ENCODE measurements at places on chromosomes 5 and 9. TPM values are rescaled to one million over a fixed set of nuclear protein-coding genes. Genes with fewer than 3 reads are reported as not detected.

The KIF27 gene
- total RNA-seq: 6.8 TPM

The NUTM2F gene
- total RNA-seq: not detected

The ZBED3 gene
- 11.7 TPM for total RNA-seq

The KIAA1191 gene
- 78.4 TPM for total RNA-seq

The NOL8 gene
- 43.1 TPM for total RNA-seq

The DOCK8 gene
- 20.2 TPM for total RNA-seq

DNA sequence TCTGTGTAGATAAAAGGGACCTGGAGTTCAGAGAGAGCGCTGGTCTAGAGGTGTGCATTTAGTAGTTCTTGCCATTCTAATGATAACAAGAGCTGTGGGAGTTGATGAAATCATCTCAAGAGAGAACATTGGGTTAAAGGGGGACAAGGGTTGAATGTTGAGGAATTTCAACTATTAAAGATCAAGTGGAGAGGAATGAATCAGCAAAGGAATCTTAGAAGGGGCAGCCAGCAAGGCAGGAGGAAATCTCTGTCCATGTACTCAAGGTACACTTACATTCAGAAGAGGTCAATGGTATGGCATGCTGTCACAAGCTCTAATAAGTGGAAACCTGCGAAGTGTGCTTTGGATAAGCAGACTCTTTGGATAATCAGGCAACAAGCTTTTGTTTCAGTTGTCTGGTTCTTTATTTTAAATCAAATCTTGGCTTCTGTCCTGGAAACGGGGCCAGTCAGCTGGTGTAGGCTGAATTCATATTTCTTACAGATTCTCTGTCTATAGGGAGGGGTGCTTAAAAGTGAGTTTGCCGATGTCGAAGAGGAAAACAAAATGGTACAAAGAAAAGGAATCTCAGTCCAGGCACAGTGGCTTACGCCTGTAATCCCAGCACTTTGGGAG lies 320.5 kb upstream of the CD180 start:
- H3K27me3 ChIP-seq: no peaks in the 10 kb centered on the region
- no peaks in the 10 kb centered on the region for H3K36me3 ChIP-seq
- H3K4me3 ChIP-seq: no peak overlapping the region
- no peak overlapping the region for H3K27ac ChIP-seq
- no peaks in the 10 kb centered on the region for H3K4me1 ChIP-seq
- no peak for DNase-seq

DNA sequence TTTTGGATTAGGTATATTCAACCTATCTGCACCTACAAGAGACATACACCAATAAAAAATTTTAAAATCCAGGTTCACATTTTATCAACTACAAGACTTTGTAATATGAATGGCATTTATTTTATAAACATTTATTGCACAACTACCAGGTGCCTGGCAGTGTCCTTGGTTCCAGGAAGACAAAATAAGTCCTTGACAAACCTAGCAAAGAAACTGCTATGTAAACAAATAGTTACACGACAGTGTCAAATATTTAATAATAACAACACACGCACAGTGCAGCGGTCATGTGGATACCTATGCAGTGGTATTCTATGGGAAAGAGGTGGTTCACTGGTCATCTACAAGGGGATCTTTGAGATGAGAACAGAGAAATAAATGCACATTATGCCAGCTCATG lies 120.7 kb downstream of the MYO10 start:
- no peaks in the 10 kb centered on the region for H3K4me1 ChIP-seq
- H3K27me3 ChIP-seq: no peaks in the 10 kb centered on the region
- DNase-seq: no peak
- no peak overlapping the region for H3K4me3 ChIP-seq
- H3K27ac ChIP-seq: no peak overlapping the region

GRCh38 chr5:5353681-5354080 lies 68.8 kb upstream of the ICE1 start:
- H3K36me3 ChIP-seq: no peaks in the 10 kb centered on the region
- H3K4me3 ChIP-seq: no peak overlapping the region
- no peak for DNase-seq
- no peak overlapping the region for H3K27ac ChIP-seq

DNA sequence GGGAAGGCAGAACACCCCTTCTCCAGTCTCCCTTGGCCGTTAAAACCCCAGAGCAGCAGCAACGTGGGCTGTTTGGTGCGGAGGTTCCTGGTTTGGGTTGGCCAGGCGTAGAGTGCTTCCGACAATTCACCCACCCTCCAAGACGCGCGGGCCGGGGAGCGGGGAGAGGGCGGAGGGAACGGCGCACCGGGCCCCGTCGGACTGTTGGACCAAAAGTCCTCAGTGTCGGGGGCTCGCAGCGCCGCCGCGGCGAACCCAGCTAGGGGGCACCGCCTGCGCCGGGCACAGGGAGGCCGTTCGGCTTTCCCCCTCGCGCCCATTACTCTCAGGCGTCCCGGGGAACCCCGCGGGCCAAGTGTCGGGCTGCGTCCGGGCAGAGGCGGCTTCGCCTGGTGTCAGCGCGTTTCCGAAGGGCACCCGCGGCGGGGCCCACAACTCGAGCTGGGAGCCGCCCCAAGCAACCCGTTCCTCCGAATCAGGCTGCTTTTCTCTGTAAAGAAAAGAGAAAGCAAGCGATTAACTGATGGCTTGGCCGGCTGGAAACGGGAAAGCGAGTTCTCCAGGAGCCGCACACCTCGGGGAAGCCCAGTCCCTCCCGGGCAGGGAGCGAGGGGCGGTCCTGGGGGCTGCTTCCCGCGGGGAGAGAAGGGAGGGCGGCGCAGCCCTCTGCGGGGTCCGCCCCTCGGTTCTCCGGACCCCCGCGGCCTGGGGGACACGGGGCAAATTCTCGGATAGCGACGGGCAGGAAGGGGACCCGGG lies 145.5 kb downstream of the ERCC6L2 start:
- H3K27me3 ChIP-seq: peaks cover 3% of the 10 kb centered on the region
- peak overlapping the region; percentile 55 for H3K4me3 ChIP-seq
- peaks cover 2% of the 10 kb centered on the region for H3K36me3 ChIP-seq
- no peaks in the 10 kb centered on the region for H3K4me1 ChIP-seq
- H3K27ac ChIP-seq: no peak overlapping the region
- DNase-seq: peak; percentile 84

- H3K4me1 ChIP-seq: no peaks in the 10 kb centered on the region
- H3K27ac ChIP-seq: no peak overlapping the region
- DNase-seq: no peak
- peaks cover 6% of the 10 kb centered on the region for H3K36me3 ChIP-seq
- H3K4me3 ChIP-seq: no peak overlapping the region
Measured at GRCh38 chr5:109866051-109866450, 176.3 kb downstream of the MAN2A1 start.

GRCh38 chr9:40911647-40912046 lies 216.8 kb downstream of the FOXD4L6 start:
- no peaks in the 10 kb centered on the region for H3K36me3 ChIP-seq
- H3K27me3 ChIP-seq: peaks cover 2% of the 10 kb centered on the region
- no peaks in the 10 kb centered on the region for H3K4me1 ChIP-seq
- H3K27ac ChIP-seq: no peak overlapping the region
- no peak overlapping the region for H3K4me3 ChIP-seq

GRCh38 chr5:1998716-1999317 lies 116.1 kb upstream of the IRX4 start:
- H3K27me3 ChIP-seq: no peaks in the 10 kb centered on the region
- no peak overlapping the region for H3K4me3 ChIP-seq
- no peaks in the 10 kb centered on the region for H3K4me1 ChIP-seq
- H3K27ac ChIP-seq: no peak overlapping the region

DNA sequence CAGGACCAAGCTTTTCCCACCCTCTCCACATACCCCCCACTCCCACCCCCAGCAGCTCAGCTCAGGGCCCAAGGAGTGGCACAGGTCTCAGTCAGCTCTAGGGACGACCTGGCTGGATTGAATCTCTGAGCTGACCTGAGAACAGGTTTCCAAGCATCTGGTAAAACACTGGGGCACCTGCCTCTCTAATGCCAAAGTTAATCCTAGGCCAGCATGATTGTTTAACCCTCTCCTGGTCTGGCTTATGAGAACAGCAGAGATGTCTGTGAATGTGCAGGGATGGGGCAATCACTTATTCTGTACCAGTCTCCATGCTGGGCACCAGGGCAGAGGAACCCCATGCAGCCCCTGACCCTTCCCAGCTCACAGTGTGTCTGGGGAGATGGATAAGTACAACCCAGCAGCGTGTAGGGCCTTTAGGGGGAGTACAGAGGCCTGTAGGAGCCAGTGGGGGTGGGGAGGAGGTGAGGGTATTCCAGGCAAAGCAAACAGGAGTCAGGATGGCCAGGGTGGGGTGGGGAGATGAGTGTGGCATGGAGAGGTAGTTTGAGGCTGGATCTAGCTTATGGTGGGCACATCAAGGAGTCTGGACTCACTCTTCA lies 678 bp upstream of the KIF12 start:
- H3K4me1 ChIP-seq: no peaks in the 10 kb centered on the region
- H3K36me3 ChIP-seq: no peaks in the 10 kb centered on the region
- H3K27ac ChIP-seq: no peak overlapping the region
- H3K4me3 ChIP-seq: no peak overlapping the region
- no peaks in the 10 kb centered on the region for H3K27me3 ChIP-seq

DNA sequence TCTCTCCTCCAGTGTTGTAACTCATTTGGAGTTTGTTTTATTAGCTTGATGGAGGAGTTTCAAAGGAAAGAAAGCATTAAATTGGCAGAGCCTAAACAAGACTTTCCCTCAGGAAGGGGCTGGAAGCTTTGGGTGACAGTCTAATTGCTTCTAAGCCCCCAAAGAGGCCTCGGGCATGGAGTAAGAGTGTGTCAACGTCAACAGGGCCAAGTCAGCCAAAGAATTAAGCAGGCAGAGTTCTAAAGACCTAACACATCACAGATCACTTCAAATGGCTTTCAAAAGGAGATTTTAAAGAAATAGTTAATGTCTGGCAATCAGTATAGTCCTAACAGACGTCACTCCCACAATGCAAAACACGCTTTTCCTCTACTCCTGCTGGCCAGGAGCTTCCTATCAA lies 234.5 kb downstream of the EFNA5 start:
- H3K27me3 ChIP-seq: no peaks in the 10 kb centered on the region
- no peak overlapping the region for H3K27ac ChIP-seq
- H3K36me3 ChIP-seq: no peaks in the 10 kb centered on the region
- H3K4me3 ChIP-seq: no peak overlapping the region
- DNase-seq: no peak
- H3K4me1 ChIP-seq: no peaks in the 10 kb centered on the region

GRCh38 chr9:113289091-113289490 lies 13.6 kb downstream of the PRPF4 start:
- H3K4me1 ChIP-seq: no peaks in the 10 kb centered on the region
- no peak overlapping the region for H3K4me3 ChIP-seq
- H3K27me3 ChIP-seq: no peaks in the 10 kb centered on the region
- DNase-seq: no peak

GRCh38 chr5:96093890-96094381 lies 132.3 kb upstream of the ELL2 start:
- no peak overlapping the region for H3K4me3 ChIP-seq
- DNase-seq: no peak
- no peak overlapping the region for H3K27ac ChIP-seq
- H3K4me1 ChIP-seq: peaks cover 10% of the 10 kb centered on the region
- no peaks in the 10 kb centered on the region for H3K27me3 ChIP-seq

DNA sequence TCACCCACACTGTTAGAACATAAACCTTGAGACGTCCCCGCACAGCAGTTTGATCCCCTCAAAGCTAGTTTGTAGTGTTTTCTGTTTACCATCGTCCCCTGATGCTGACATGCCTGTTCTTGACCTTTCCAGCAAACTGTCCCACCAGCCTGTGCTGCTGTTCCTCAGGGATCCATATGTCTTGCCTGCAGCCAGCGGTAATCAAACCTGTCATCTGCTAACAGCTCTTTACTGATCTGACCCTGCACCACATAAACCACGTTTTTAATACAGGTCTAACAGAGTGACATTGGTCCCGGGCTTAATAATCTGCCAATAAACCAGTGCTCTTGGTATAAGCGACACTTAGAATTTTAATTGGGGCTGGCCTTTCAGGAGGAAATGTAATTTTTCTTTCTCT lies 34.7 kb downstream of the PPIC start:
- H3K27ac ChIP-seq: no peak overlapping the region
- no peaks in the 10 kb centered on the region for H3K27me3 ChIP-seq
- no peak overlapping the region for H3K4me3 ChIP-seq
- H3K36me3 ChIP-seq: no peaks in the 10 kb centered on the region
- DNase-seq: no peak

- no peaks in the 10 kb centered on the region for H3K27me3 ChIP-seq
- H3K4me1 ChIP-seq: no peaks in the 10 kb centered on the region
- no peak overlapping the region for H3K27ac ChIP-seq
- H3K4me3 ChIP-seq: no peak overlapping the region
- no peak for DNase-seq
Measured at GRCh38 chr9:107246259-107247254, 36.5 kb upstream of the RAD23B start.

DNA sequence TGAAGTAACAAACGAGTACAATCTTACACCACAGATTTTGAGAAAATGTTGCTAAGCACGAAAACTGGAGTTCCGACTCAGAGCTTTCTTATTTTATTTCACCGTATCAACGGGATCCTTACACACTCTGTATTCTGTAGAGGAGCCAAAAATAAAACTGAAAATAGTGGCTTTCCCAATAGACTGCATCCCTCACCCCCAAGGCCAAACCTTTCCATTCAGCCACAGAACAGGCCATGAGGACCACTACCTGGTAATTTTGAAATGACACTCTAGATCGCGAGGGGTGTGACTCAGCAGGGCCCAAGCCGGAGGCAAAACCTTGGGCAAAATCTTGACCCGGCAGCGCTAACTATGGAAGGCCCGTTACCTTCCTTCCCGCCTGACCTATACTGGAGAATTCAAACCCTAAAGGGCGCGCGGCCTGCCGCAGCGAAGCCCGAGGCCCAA lies 432 bp downstream of the HSPA9 start:
- H3K4me1 ChIP-seq: no peaks in the 10 kb centered on the region
- no peaks in the 10 kb centered on the region for H3K27me3 ChIP-seq
- peaks cover 2% of the 10 kb centered on the region for H3K36me3 ChIP-seq
- H3K27ac ChIP-seq: peak overlapping the region; percentile 62
- DNase-seq: no peak

- H3K36me3 ChIP-seq: no peaks in the 10 kb centered on the region
- DNase-seq: no peak
- H3K4me1 ChIP-seq: no peaks in the 10 kb centered on the region
- no peak overlapping the region for H3K27ac ChIP-seq
Measured at GRCh38 chr9:72635197-72635596, 113.8 kb downstream of the TMC1 start.

DNA sequence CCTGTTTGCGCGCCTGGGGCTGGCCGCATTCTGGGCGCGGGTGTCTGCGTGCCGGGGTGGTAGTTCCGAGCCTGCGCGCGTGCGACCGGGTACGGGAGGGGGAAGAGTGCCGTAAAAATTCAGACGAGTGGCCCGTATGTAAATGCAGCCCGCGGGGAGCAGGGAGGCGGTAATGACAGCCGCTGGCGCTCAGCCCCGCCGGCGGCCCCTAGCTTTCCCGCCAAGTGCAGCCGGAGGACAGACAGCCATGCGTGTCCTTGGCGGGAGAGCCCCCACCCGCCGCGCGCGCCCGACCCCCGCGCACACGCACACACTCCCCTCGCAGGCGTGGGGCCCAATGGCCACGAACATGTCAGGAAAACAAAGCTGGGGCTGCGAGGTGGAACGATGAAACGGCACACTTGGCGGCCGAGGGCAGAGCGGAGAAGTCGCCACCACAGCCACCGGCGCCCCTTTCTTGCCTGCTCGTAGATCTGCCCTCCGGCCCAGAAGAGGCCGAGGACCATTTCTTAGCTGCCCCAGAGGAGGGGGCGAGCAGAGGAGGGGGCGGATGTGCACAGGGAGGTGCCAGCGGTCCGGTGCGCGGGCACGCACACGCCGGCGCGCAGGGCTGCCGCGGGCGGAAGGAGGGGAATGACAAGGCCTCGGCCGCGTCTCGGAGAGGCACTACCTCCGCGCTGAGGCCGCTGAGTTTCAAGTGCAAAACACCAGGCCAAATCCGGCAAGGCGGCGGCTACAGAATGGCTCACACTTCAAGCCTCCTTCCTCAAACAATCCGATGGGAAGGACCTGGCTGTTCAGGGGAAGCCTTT lies 208.4 kb downstream of the MEF2C start:
- H3K4me1 ChIP-seq: no peaks in the 10 kb centered on the region
- peak; percentile 48 for DNase-seq
- H3K36me3 ChIP-seq: no peaks in the 10 kb centered on the region
